ENCODE measurements at places on chromosomes 11 and 22. TPM values are rescaled to one million over a fixed set of nuclear protein-coding genes. Genes with fewer than 3 reads are reported as not detected.

- no peak for DNase-seq
Observed at GRCh38 chr11:120455487-120455886, 56.1 kb upstream of the GRIK4 start.

- no peak for DNase-seq
Observed at GRCh38 chr22:26558248-26558895, 31.6 kb downstream of the TPST2 start.

Gene MS4A5
- not detected for polyA plus RNA-seq

DNA sequence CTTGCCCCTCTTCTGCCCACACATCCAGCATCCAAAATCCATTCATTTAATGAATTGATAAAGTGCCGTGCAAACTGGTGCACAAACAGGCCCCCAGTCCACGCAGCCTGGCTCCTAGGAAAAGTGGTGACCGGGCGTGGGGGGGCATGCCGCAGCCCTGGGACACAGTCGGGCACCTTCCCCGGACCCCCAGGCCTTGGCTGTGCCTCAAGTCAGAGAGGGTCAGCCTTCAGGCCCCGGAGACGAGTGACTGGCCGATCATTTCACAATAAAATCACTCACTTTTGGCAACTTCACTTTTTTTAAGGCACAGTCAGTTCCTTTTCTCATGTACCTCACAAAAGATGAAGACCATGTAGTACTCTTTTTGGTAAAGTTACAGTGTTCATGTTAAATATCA, 8.0 kb downstream of the CDPF1 start:
- no peak for DNase-seq

DNA sequence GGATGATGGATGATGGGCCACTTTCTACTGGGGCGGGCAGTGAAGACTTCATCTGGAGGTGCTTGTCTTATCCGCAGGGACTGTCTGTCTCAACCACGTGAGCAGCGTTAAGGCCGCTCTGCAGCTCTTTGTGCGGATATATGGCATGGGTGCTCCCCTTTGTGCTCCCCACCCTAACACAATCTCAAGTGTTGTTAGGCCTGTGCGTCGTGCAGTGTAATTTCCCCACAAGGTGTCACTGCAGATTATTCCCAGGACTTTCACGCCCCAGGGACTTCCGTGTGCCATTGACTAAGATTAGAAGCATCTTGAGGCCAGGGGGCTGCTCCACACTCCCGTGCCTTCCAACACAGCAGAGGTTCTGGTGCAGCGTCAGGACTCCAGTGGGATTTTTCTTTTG, 65.3 kb downstream of the TBC1D22A start:
- no peak for DNase-seq

Gene XRCC6
- polyA plus RNA-seq, result 372 TPM

GRCh38 chr11:108793138-108793537, 128.3 kb downstream of the DDX10 start:
- no peak for DNase-seq

DNA sequence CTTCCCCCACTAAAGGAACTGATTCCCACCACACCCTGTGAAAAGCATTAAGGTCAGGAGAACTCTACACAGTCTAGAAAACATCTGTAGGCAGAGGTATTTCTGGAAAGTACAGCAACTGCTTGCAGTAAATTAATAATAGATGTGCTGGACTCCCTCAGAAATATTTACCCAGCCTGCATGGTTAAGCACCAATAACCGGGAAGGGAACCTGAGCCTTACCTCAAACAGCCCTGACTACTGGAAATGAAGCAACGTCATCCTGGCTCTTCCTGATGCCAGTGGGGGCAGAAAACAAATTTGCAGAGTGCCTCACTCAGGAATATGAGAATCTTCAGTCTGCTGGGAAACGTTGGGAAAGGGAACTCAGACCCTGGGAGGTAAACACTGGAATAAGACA, 318.1 kb downstream of the TENM4 start:
- no peak for DNase-seq

GRCh38 chr11:69828971-69829344, 9.7 kb upstream of the FGF3 start:
- DNase-seq, result no peak

DNA sequence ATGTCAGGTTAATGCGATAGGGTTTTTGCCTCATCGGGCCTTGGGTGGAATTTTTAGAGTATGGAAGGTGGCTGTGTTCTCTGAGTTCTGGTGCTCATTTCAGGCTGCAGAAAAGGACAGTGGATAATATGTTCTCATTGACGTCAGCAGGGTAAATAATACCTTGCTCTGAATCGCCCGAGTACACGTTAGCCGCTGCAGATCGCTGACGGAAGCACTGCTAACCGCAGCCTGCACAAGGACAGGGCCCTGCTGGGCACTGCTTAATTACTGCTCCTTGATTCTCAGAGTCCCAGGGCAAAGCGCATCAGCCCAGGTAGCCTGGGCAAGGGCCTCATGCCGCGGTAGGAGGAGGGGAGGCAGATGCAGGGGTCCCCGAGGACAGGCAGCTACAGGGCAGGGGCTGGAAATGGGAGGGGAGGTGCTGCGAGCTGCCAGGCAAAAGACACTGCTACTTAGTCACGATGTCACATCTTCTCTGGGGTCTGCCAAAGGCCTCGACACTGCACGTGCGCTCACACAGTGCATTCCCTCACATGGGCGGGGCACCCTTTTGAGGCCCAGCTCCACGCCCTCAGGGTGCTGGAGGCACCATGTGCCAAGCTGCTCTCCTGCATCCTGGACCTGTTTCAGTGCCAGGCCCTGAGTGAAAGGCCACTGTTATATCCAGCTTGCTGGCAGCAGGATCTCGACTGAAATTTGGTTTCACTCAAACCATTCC, 35.2 kb downstream of the PPP2R1B start:
- DNase-seq, result no peak

Gene MAJIN
- polyA plus RNA-seq, result 0.57 TPM

Gene OR4D9
- polyA plus RNA-seq, result 0.04 TPM

- no peak for DNase-seq
Observed at GRCh38 chr11:76321340-76321739, 59.6 kb downstream of the THAP12 start.

Gene HORMAD2
- 0.39 TPM for polyA plus RNA-seq

- DNase-seq, result no peak
Observed at GRCh38 chr22:27401321-27401720, 400.2 kb downstream of the MN1 start.

DNA sequence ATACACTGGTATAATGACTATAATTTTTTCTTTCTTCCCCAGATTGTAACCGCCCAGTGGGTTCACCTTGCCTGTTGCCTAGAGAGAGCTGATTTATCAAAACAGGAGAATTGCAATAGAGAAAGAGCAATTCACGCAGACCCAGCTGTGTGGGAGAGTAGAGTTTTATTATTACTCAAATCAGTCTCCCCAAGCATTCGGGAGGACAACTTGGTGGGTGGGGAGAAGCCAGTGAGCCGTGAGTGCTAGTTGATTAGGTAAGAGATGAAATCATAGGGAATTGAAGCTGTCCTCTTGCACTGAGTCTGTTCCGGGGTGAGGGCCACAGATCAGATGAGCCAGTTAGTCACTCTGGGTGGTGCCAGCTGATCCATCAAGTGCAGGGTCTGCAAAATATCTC, 73.2 kb downstream of the SLC35F2 start:
- DNase-seq, result no peak

DNA sequence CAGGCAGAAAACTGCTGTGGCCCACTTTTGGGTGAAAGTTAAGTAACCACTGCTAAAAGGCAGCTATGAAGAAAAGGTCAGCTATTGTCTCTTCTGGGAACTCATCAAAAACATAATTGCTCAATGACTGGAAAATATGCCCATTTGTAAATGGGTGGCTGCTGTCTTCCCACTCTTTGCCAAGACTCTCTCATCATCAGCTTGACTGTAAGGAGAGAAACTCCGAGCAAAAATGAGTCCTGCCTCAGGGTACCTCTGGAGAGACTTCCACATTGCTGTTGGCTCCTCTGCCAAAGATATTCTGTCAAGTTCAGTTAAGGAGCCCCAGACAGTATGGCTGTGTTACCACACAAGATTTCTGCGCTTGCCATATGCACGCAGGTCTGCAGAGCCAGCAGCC, 138.7 kb downstream of the BBOX1 start:
- no peak for DNase-seq

Gene TIMM10
- polyA plus RNA-seq, result 54.0 TPM

Gene USP2
- polyA plus RNA-seq, result 7.1 TPM

Gene CASP12
- 0.78 TPM for polyA plus RNA-seq

- DNase-seq, result no peak
Observed at GRCh38 chr11:88340366-88340935, 2.9 kb upstream of the CTSC start.

DNA sequence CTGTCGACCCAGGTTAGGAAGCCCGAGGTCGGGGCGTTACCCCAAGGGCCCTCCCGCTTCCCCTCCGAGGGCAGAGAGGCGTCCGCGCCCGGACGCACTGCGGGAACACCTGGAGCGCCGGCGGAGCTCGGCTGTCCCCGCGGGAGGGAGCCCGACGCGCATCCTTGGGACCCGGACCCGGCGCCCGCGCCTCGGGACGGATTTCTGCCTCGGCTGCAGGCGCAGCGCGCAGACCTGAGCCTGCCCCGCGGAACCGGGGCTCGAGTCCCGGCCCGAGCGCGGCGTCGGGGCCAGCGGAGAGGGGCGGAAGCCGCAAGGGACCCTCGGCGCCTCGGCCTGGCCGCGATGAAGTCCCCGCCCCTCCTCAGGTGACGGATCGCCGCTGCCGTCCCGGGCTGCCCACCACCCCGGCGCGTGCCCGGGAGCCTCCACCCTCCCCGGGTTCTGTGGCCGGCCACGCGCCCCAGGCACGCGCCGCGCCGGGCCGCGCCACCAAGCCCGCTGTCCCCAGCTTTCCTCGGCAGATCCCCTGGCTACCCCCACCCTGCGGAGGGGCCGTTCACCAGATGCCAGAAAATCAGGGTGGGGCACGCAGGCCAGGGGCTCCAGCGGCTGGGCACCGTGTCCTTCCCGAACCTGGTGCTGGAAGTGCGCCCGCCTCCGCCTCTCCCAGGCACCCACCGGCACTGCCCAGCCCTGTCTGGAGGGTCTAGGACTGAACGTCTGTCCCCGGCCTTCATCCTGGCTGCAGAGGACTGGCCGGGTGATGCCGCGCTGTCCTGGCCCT, 410 bp downstream of the GLB1L3 start:
- DNase-seq, result no peak

Gene MPEG1
- 9.3 TPM for polyA plus RNA-seq

DNA sequence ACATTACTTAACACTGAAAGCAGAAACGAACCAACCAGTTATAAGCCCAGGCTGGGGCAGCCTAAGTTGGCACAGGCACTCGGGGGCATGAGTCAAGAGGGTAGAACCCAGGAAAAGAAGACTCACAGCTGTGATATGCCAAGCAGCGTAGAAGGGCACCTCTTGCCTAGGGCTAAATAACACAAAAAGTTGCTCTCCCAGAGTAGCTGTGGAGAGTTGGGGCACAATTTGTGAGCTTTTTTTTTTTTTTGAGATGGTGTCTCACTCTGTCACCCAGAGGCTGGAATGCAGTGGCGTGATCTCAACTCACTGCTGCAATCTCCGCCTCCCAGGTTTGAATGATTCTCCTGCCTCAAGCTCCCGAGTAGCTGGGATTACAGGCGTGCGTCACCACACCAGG, 8.8 kb downstream of the CLMP start:
- DNase-seq, result no peak

GRCh38 chr11:110373051-110373702, 56.6 kb upstream of the FDX1 start:
- no peak for DNase-seq

DNA sequence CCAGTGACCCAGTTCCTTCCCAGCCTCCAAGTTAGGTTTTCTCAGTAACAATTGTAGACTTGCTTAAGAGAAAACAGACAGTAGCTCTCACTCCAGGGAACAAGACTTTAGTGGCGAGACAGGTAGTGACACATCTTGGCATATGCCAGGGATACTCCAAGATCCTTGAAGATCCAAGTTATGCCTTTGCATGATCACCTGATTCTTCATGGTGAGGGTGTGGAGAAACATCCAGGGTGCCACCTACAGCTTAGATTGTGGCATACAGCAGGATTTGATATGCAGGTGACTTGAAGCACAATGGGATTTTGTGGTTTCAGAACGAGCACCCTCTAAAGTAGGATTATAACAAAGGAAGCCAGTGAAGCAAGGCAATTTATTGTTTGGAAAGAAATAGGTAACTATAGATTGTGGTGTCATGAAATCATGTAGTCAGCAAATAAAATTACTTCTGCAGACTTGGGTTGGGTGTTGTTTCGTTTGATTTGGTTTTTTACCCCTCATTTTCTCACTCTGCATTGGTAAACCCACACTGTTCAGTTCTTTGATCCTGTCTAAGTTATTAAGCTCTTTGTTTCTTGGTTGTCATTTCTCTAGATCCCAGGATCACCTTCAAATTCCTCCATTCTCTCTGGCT, 9.2 kb downstream of the POU2AF3 start:
- DNase-seq, result no peak

DNA sequence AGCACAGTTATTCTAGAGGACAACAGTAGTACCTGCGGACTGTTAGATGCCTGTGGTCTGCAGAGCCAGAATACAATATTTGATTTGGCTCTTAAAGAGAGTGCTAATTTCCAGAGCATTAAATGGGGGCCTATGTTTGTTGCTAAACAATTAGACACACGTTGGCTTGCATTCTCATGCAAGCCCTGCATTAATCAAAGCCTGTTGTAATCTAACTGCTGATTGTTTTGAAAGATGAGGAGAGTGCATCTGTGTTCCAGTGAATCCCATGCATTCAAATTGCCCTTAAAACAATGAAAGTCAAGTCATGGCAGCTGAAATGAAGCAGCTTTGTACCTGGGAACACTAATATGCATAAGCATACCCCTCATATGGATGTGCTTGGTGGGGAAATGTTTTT, 419.4 kb downstream of the DYNC2H1 start:
- no peak for DNase-seq

DNA sequence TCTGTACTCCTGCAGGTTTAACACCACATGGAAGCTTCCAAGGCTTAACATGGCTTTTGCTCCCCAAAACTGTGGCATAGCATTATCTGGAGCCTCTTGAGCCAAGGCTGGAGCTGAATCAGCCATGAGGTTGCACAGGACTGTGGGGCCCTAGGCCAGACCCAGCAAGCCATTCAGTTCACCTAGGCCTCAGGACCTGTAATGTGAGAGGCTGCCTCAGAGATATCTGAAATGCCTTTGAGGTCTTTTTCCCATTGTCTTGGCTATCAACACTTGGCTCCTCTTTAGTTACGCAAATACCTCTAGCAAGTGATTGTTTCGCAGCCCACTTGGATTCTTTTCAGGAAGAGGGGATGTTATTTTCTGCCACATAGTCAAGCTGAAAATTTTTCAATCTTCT, 72.0 kb downstream of the VPREB1 start:
- DNase-seq, result no peak

Gene OR8G1
- polyA plus RNA-seq, result not detected

Gene BBOX1
- polyA plus RNA-seq, result 70.7 TPM

GRCh38 chr11:65539744-65540289, 14.9 kb downstream of the SCYL1 start:
- DNase-seq, result no peak

All from right renal cortex interstitium (tissue), 3 donors.